A673 (cell line): ENCODE measurements at places on chromosomes 1 and 21.

GRCh38 chr1:202146993-202147392 is 2.5 kb upstream of the ARL8A start:
- no peak overlapping the region for H3K27ac ChIP-seq
- no peaks in the 10 kb centered on the region for H3K4me1 ChIP-seq
- DNase-seq = no peak
- no peak overlapping the region for H3K4me3 ChIP-seq
- no peaks in the 10 kb centered on the region for H3K27me3 ChIP-seq

GRCh38 chr1:152858062-152858461 is 1.7 kb upstream of the LCE7A start:
- H3K4me3 ChIP-seq = no peak overlapping the region
- no peaks in the 10 kb centered on the region for H3K4me1 ChIP-seq
- no peak overlapping the region for H3K27ac ChIP-seq

- no peaks in the 10 kb centered on the region for H3K27me3 ChIP-seq
- no peak overlapping the region for H3K27ac ChIP-seq
- no peaks in the 10 kb centered on the region for H3K4me1 ChIP-seq
- H3K4me3 ChIP-seq = no peak overlapping the region
- H3K36me3 ChIP-seq = no peaks in the 10 kb centered on the region
Measured at GRCh38 chr21:46092026-46092764, 5.7 kb upstream of the COL6A2 start.

DNA sequence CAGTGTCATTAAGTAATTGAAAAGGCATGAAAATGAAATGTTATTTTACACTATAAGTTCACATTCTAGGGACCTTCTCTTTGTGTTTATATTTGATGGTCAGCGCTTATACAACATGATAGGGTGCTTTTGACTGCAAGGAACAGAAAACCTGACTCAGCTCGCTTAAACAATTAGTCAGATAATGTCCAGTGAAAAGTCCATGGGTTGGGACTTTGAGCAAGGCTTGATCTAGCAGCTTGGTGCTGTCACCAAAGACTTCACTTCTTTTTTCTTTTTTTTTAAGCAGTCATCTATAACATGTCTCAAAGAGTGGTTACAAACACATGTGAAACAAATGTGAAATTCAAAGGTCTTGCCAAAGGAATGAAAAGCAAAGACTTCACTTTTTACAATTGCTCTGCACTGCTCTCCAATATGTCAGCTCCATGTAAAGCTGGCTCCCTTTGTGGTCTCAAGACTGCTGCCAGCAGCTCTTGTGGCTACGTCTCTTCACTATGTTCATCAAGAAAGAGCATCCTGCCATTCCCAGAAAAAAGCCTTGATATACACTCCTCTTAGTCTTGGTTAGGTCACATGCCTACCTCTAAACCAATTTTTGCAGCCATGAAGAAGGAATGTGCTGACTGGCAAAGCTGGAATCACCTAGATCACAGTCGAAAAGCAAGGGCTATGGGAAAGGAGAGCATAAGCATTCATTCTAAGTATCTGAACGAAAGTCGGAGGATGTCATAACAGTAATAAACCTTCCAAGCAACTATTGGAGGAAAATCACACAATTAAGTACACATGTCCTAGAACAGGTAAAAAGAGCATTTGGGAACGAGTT is 15.2 kb downstream of the F3 start:
- no peaks in the 10 kb centered on the region for H3K27me3 ChIP-seq
- no peaks in the 10 kb centered on the region for H3K4me1 ChIP-seq
- no peaks in the 10 kb centered on the region for H3K36me3 ChIP-seq
- no peak overlapping the region for H3K27ac ChIP-seq

GRCh38 chr1:41648844-41649243 is 164.4 kb upstream of the EDN2 start:
- H3K27me3 ChIP-seq = no peaks in the 10 kb centered on the region
- no peak overlapping the region for H3K4me3 ChIP-seq
- no peak for DNase-seq
- H3K36me3 ChIP-seq = no peaks in the 10 kb centered on the region

- H3K4me3 ChIP-seq = no peak overlapping the region
- no peak overlapping the region for H3K27ac ChIP-seq
- no peaks in the 10 kb centered on the region for H3K27me3 ChIP-seq
- no peaks in the 10 kb centered on the region for H3K4me1 ChIP-seq
- no peak for DNase-seq
Measured at GRCh38 chr1:45545553-45546310, 4.9 kb upstream of the AKR1A1 start.

DNA sequence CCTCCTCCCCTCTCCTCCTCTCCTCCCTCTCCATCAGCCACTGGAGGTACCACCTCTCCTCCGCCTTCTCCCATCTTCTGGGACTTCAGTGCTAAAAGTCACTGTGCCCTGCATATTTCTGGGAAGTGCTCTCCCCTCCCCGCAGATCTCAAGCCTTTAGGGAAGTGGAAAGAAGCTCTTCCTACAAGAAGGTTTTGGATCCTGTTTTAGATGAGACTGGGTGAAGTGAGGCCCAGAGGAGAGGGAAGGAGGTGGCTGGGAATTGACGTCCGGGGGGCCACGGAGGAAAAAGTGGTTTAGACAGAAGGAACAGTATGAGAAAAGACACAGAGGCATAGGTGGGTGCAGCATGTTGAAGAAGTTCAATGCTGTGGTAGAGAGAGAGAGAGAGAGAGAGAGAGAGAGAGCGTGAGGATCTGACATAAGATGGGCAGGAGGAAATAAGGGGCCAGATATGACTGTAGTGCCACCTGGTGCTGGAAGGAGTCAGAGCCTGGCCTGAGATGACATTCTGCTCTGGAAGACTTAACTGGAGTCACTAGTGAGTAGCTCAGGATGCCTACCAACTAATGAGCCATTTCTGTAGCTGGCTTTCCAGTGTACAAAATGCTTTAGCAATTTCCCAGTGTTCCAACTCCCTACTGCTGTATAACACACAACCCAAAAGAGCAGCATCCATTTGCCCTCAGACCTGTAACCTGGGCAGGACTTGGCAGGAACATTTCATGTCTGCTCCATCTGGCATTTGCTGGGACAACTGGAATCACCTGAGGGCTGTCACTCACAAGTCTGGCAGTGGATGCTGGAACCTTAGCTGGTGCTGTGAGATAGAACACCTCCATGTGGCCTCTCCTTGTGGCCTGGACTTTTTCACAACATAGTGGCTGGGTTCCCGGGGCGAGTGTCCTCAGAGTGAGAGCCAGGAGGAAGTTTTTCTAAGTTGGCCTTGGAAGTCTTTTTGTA is 16.6 kb upstream of the ZSCAN20 start:
- H3K4me1 ChIP-seq = peaks cover 4% of the 10 kb centered on the region
- no peaks in the 10 kb centered on the region for H3K36me3 ChIP-seq
- no peak overlapping the region for H3K27ac ChIP-seq
- peak; percentile 87 for DNase-seq
- H3K4me3 ChIP-seq = no peak overlapping the region

GRCh38 chr1:50493710-50494109 is 70.5 kb upstream of the DMRTA2 start:
- H3K4me1 ChIP-seq = no peaks in the 10 kb centered on the region
- H3K4me3 ChIP-seq = no peak overlapping the region
- H3K27me3 ChIP-seq = no peaks in the 10 kb centered on the region
- DNase-seq = no peak
- H3K36me3 ChIP-seq = peaks cover 14% of the 10 kb centered on the region
- no peak overlapping the region for H3K27ac ChIP-seq
